Thymus (tissue), 14 donors: ENCODE measurements at places on chromosomes 1 and 21. TPM values are rescaled to one million over a fixed set of nuclear protein-coding genes. Genes with fewer than 3 reads are reported as not detected.

ANGPTL1 gene
- 10.2 TPM for polyA plus RNA-seq

DNA sequence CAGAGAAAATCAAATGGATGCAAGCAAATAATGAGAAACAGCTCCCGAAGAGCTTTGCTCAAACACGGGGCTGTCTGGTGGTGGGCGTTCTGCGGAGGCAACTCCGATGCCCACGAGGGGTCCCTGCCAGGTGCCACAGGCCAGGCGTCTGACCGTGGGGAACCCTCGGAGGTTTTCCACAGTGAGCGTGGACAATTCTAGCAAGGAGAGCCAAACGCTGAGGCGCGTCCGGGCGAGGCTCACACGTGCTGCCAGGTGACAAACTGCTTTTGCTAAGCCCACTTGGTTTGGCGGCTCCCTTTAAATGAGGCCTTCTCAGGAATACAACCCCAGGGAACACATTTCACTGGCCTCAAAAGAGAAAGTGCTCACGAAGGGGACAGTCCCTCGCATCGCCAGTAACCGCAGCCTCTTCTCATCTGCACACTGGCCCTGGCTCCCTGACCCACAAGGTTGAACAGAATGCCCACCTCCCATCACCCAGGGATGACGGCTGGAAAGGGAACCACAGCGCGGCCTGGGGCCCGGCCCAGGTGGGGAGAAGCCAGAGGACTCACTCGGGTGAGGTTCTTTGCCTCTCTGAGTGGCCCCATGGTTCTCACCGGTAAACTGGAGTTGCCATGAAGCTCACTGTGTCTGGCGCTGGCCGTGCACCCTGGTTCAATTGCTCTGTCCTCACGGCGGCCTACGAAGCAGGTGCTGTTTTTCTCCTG is 97.4 kb downstream of the PRDM16 start:
- H3K27ac ChIP-seq = no peak overlapping the region
- no peak overlapping the region for H3K4me3 ChIP-seq
- DNase-seq = no peak
- H3K27me3 ChIP-seq = peaks cover 12% of the 10 kb centered on the region
- H3K4me1 ChIP-seq = peaks cover 6% of the 10 kb centered on the region

GRCh38 chr1:11752359-11753088 is 9.5 kb upstream of the C1orf167 start:
- no peak for DNase-seq
- H3K27me3 ChIP-seq = peaks cover 3% of the 10 kb centered on the region
- no peaks in the 10 kb centered on the region for H3K36me3 ChIP-seq

- no peaks in the 10 kb centered on the region for H3K4me1 ChIP-seq
- H3K27ac ChIP-seq = no peak overlapping the region
- DNase-seq = no peak
- no peak overlapping the region for H3K4me3 ChIP-seq
- no peaks in the 10 kb centered on the region for H3K36me3 ChIP-seq
- H3K27me3 ChIP-seq = no peaks in the 10 kb centered on the region
Measured at GRCh38 chr1:34690269-34690668, 64.6 kb upstream of the GJB5 start.

GRCh38 chr1:230905733-230906132 is 37.4 kb upstream of the C1orf198 start:
- no peak for DNase-seq
- H3K27me3 ChIP-seq = no peaks in the 10 kb centered on the region
- peaks cover 42% of the 10 kb centered on the region for H3K36me3 ChIP-seq
- H3K4me3 ChIP-seq = no peak overlapping the region
- H3K27ac ChIP-seq = no peak overlapping the region
- no peaks in the 10 kb centered on the region for H3K4me1 ChIP-seq

DNA sequence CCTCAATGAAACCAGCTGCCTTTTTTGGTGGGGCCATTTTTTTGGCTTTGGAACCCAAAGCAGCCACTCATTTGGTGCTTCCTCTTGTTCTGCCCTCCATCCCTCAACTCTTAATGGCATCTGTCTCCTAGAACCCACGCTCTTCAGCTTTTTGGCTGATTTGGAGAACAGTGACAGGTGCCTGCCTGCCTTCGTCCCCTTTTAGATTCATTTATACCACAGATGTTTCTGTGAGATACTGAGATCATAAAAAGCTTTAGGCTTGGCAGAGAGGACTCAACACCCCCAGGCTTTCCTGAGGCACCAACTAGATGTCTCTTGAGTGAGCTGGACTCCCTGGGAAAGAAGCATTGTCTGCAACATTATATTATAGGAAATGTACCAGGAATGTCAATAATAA is 20.4 kb upstream of the YTHDF2 start:
- H3K36me3 ChIP-seq = peaks cover 30% of the 10 kb centered on the region
- H3K27ac ChIP-seq = no peak overlapping the region
- no peaks in the 10 kb centered on the region for H3K27me3 ChIP-seq
- H3K4me3 ChIP-seq = no peak overlapping the region
- no peak for DNase-seq
